ENCODE measurements at places on chromosomes 13 and 19.

GRCh38 chr13:66313413-66313812, 916.7 kb downstream of the PCDH9 start:
- DNase-seq, result no peak

DNA sequence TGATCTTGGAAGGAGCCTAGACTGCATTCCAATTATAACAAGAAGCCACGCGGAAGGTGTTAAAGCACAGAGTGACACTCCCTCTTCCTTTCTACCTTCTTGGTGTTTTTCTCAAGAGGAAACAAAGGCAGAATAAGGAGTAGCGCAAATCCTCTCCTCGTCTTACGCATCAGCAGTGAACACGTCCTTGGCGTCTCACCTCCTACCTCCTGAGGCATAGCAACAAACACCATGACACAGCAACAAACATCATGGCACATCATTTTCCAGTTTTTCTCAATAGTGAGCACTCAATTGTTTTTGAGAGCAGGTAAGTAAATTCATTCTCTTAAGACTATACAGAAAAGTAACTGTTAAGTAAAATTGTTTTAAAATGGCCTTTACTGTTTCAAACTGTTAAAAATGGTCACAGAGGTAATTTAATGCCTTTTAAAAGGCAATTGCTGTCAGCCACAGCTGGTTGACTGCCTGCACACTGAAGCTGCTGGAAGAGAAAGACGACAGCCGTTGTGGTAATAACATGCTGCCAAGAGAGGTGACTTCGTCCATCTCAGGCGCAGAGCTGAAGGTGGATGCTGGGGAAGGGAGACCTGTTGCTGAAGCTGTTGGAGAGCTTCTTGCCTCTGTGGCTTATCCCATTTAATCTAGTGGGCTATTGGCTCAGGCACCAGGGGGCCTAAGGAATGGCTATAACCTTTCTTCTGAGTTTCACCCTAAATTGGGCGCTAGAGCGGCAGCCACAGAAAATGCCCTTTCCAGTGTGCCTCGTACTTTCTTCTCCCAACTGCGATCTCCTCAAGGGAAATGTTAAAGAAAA, 703.7 kb downstream of the UQCRFS1 start:
- DNase-seq, result no peak

- no peak for DNase-seq
These were observed 7.2 kb downstream of the RNU6-9 start for GRCh38 chr19:900302-901111.

DNA sequence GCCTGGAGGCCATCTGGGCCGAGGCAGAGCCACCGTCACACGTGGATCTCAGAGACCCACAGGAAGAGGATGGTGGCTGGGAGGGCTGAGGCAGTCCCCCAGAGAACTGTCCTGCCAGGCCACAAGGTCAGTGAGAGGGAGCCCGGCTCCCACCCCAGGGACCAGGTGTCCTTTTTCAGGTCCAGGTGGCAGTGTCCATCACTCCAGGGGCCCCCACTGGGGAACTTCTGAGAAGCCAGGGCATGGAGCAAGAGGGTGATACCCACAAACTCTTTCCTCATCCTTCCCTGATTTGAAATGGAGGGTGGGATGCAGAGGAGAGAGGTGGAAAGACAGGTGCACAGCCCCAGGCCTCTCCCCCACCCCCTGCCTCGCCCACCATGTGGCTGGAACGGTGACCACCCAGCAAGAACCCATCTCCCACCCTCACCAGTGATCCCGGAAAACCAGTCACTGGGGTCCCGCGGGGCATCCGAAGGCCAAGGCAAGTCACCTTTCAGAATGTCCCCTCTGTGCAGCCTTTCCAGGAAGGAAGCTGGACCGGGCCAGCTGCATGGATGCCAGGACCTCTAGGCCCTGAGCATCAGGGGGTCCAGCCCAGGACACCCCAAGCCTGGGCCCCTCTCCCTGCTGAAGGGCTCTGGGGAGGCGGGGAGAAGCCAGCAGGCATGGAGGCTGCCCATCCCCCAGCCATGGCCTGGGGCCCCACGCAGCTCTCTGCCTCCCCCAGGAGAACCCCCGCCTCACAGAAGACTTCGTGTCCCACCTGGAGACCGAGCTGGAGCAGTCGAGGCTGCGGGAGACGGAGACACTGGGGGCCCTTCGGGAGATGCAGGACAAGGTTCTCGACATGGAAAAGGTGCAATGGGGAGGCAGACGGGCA, 14.1 kb downstream of the PRR36 start:
- DNase-seq, result no peak

DNA sequence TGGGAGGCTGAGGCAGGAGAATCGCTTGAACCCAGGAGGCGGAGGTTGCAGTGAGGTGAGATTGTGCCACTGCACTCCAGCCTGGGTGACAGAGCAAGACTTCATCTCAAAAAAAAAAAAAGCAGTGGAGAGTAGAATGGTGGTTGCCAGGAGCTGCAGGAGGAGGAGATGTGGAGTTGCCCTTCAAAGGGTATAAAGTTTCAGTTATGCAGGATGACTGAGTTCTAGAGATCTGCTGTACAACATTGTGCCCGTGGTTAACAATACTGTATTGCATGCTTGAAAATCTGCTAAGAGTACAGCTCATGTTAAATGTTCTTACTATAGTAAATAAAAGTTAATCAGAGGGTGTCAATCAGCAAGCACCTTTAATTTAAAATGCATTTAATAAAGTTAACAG, 28.4 kb upstream of the LATS2 start:
- no peak for DNase-seq
